Right hindlimb (tissue), 1 donor: ENCODE measurements at places on chromosomes 2 and 18.
A peak's percentile ranks its signal among the peaks of the same experiment; 100 is the strongest.

DNA sequence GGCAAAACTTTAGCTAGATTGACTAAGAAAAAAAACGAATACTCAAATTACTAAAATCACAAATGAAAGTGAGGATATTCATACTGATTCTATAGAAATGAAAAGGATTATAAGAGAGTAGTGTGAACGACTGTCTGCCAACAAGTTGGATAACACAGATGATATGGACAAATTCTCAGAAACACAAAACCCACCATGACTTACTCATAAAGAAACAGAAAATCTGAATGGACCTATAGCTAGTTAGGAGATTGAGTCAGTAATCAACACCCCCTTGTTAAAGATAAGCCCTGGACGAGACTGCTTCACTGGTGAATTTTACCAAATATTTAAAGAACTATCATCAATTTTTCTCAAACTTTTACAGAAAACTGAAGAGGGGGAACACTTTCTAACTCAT is 108.8 kb upstream of the TMEM200C start:
- no peak for DNase-seq

DNA sequence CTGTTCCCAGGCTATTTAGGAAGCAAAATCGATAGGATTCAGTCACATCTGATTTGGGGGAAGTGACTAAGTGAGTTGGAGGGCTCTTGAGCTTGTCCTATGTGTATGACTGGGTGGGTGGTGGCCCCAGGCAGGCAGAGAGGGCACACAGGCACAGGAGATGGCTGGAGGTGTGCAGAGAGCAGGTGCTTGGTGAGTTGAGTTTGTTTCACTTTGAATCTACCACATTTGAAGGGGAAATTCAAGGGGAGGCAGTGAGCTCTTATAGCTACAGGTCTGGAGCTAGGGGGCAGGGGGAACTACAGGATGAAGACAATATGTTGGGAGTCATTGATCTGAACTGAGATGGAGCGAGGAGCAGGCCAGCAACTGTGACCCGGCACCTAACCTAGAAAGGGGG is 42.5 kb upstream of the TMEM200C start:
- no peak for DNase-seq

GRCh38 chr2:9280224-9280623 is 73.6 kb downstream of the ASAP2 start:
- no peak for DNase-seq

GRCh38 chr18:8661754-8662559 is 43.4 kb upstream of the MTCL1 start:
- DNase-seq = peak; percentile 49

- no peak for DNase-seq
Observed at GRCh38 chr2:30709516-30709915, 97.7 kb downstream of the CAPN13 start.

DNA sequence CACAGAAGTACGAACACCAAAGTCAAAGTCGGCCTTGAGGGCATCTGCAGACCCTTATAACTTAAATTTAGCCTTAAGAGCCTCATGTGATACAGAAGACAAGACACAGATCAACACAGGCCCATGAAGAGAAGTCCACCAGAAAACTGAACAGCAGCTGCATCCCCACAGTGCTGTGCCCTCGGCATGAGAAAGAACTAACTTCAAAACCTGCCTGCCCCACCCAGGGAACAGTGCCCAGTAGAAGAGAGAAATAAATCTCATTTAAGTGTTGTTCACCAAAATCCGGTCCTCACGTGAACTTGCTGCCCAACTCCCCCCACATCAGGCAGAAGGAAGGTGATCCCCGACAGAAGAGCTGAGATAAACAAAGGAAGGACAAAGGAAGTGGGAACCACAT is 73.7 kb downstream of the PXDN start:
- no peak for DNase-seq

DNA sequence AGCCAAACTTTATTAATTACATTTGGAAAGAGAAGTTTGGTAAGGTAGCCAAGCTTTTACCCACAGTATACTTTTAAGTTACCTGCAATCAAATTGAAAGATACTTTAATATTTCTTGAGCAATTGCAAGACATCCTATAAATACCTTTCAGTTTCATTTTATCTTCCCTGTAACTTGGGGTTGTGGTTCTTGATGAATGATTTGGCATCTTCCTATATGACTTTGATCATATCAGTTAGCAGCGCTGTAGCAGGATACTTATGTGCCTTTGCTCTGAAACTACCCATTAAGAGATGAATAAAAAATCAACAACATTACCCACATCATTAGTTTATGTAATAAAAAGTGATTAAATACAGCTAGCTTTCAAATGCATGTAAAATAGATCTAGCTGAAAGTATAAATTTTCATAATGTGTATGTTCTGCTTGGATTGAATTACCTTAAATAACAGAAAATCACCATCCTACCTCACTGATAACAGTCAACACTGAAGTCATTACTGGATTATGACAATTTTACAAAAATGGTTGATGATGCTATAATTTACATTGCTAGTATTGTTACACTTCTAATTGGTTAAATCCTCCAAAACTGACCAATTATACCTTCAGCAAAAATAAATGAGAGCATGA is 50.4 kb downstream of the MMADHC start:
- no peak for DNase-seq

- DNase-seq = peak; percentile 74
Observed at GRCh38 chr18:37270038-37270665, 295.4 kb downstream of the CELF4 start.

DNA sequence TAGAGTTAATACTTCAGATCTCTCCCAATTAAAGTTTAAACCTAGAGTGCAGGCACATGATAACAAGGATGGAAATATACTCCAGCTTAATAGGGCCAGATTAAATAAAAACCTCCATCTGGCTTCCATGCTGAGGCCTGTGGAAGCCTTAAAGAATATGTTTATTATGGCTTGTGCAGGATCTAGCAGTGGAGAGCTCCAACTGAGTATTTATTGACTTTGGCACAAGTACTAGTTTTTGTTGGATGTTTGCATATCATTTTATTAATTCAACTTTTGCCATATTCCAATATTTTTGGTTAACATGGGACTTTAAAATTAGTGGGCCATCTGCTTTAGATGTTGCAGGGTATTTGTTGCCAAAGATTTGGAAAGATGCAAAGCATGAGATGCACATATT is 860.4 kb upstream of the SOX11 start:
- DNase-seq = no peak

- DNase-seq = no peak
Observed at GRCh38 chr2:172704072-172704936, 31.3 kb upstream of the RAPGEF4 start.

GRCh38 chr2:240892356-240892755 is 3.6 kb downstream of the MAB21L4 start:
- no peak for DNase-seq

DNA sequence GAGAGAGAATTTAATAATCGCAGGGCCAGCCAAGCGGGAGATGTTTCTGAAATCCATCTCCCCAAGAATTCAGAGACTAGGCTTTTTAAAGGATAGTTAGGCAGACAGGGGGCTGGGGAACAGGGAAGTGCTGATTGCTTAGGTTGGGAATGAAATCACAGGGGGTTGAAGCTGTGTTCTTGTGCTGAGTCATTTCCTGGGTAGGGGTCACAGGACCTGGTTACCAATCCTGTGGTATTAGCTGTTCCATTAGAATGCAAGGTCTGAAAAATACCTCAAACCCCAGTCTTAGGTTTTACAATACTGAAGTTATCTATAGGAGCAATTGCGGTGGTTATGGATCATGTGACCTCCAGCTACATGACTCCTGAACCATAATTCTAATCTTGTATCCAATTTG is 4.6 kb downstream of the SP140 start:
- DNase-seq = no peak

DNA sequence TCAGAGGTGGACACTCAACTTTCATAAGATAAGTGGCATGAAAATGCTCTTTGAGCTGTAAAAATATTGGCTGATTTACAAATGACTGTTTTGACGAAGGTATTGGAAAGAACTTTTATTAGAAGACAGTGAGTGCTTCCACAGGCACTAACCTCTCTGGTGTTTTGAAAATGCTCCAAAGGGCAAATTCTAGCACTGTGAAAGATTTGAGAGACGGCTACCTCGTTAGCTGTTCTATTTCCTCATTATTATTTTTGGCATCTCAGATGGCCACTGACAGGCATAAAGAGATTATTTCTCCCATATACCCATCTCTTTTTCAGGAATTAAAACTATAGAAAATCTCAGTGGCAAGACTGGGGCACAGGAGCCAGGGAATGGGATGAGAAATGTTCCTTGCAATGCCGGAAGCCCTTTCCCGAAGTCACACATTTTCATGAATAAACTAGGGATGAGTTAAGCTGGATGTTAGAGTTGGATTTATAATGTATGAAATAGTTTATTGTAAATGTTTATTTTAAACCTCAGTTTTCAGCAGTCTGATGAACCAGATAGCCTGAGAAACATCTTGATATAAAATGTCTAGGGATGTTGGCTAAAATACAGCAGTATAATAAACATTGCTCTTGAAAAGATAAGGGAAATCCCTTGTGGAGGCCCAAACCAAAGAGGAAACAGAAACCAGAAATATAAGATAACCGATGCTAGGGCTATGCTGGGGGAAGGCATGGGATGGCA is 175.7 kb downstream of the ASB1 start:
- no peak for DNase-seq

- no peak for DNase-seq
Observed at GRCh38 chr2:51290725-51291124, 258.8 kb upstream of the NRXN1 start.

DNA sequence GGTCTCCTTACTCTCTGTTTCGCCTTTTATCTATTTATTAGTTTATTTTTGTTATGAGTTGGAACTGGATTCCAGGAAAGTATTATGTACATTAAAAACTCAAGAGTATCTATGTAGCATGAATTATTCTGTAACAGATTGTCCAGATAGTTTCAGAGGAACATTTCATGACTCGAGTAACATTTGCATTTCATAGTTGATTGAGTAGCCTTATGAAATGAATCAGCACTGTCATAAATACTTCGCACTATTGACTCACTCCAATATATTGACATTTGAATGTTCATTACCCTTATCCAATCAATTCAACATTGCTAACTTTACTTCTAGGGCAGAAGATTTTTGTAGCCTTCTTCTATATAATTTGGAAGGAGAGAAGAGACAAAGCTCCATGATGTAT is 11.3 kb upstream of the VRK2 start:
- no peak for DNase-seq

DNA sequence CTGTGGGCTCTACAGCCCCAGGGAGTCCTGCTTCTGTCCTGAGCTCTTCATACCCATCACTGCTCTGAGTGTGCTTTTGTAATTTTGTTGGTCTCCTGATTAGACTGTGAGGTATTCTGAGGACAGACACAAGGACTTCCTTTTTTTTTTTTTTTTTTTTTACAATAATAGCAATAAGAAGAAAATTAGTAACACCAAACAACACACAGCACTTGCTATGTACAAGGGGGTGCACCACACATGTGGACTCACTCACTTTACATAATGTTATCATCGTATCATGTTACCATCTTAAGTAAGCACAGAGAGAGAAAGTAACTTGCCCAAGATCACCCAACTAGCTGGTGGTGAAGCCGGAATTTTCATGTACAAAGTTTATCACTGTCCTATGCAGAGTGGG is 34.6 kb downstream of the MBP start:
- no peak for DNase-seq

GRCh38 chr18:9828506-9829396 is 57.0 kb upstream of the TXNDC2 start:
- no peak for DNase-seq

GRCh38 chr18:56716692-56717146 is 65.6 kb downstream of the WDR7 start:
- DNase-seq = no peak

DNA sequence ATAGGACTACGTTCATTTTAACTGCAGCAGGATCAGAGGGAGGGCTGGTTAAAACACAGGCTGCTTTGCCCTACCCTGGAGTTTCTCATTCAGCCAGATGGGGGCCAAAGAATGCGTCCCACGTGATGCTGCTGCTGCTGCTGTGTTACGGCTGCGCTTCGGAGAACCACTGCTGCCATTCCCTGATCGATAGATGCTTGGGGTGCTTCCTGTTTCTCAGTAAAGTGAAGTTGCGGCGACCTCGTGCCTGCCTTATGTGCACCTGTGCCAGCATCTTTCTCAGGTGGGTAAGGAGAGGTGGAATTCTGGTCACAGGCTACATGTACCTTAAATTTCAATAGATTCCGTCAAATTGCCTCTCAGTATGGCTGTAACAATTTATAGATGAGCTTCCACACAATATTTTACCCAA is 24.7 kb upstream of the TOGARAM2 start:
- no peak for DNase-seq

GRCh38 chr18:25289001-25289631 is 62.9 kb downstream of the ZNF521 start:
- peak; percentile 71 for DNase-seq

DNA sequence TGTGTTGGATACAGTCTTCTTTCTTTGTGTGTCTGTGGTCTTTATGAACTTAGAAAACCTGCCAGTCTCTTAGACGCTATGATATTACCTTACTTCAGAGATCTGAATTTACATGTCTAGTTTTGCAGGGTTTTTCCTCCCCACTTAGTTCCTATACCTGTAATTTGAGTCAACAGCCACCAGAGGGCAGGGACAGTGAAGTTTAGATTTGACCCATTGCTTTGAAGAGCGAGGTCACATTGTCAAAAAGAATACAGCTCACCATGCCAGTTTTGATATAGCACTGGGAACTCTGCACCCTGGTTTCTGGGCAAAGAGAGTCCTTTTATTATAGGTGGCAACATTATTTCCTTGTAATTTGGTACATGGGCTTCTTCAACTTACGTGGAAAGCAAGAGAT is 102.3 kb downstream of the MAPK4 start:
- DNase-seq = no peak

DNA sequence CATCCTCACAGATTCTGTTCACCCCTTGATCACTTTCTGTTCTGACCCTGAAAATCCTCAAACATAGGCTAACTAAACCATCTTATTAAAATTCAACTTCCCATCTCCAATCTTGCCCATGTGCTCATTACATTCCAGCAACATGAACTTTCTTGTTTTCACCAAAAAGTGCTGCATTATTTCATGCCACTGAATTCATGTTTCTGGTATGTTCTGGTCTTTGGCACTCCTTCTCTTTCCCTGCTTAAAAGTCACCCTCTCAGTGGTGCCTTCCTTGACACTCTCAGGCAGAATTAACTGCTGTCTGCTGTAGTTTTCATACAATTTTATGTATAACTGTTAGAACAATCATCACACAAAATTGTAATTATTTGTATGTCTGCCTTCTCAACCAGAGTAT is 247.7 kb upstream of the RBMS1 start:
- DNase-seq = no peak

- no peak for DNase-seq
Observed at GRCh38 chr2:201781557-201782051, 871 bp upstream of the ALS2 start.

GRCh38 chr18:49041435-49042245 is 90.9 kb upstream of the SMAD7 start:
- no peak for DNase-seq

- DNase-seq = no peak
Observed at GRCh38 chr2:175684466-175684865, 317.6 kb downstream of the LNPK start.

- DNase-seq = no peak
Observed at GRCh38 chr18:65817178-65817577, 66.4 kb downstream of the CDH7 start.

GRCh38 chr2:95023222-95023597 is 2.3 kb upstream of the MAL start:
- no peak for DNase-seq

- DNase-seq = no peak
Observed at GRCh38 chr18:65527879-65528633, 222.8 kb upstream of the CDH7 start.

- no peak for DNase-seq
Observed at GRCh38 chr2:207251573-207252192, 85.9 kb upstream of the KLF7 start.
